ENCODE measurements at places on chromosomes 5 and 9.

DNA sequence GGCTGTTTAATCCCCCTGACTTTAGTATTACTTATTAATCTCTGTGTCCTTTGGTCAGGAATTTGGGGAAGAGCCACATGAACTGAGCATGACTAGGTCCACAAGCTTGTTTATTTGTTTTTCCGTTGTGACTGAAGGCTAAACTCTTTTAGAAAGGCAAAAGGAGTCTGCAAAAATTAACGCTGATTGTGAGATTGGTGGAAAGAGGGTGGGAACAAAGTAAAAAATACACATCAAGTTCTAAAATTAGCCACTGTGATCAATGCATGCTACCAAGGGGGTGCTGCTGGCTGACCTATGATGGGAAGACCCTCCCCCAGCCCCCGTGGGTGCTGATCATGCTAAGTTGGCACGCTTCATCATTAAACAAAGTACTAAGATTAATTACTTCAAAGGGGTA is 356.8 kb downstream of the ADGRV1 start:
- no peak for DNase-seq

- no peak for DNase-seq
Observed at GRCh38 chr5:148849461-148849860, 23.1 kb downstream of the ADRB2 start.

GRCh38 chr9:14222149-14222835 is 91.6 kb downstream of the NFIB start:
- DNase-seq, result no peak

DNA sequence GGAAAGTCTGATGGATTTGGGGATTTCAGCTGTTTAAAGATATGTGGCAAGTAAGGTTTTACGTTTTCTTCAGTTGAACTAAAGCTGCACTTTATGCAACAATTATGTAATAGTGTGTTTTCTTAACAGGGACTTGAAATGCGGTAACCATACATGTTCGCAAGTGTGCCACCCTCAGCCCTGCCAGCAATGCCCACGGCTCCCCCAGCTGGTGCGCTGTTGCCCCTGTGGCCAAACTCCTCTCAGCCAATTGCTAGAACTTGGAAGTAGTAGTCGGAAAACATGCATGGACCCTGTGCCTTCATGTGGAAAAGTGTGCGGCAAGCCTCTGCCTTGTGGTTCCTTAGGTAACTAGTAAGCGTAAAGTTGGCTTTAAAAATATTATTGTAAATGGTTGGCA is 28.5 kb downstream of the NFX1 start:
- DNase-seq, result no peak

DNA sequence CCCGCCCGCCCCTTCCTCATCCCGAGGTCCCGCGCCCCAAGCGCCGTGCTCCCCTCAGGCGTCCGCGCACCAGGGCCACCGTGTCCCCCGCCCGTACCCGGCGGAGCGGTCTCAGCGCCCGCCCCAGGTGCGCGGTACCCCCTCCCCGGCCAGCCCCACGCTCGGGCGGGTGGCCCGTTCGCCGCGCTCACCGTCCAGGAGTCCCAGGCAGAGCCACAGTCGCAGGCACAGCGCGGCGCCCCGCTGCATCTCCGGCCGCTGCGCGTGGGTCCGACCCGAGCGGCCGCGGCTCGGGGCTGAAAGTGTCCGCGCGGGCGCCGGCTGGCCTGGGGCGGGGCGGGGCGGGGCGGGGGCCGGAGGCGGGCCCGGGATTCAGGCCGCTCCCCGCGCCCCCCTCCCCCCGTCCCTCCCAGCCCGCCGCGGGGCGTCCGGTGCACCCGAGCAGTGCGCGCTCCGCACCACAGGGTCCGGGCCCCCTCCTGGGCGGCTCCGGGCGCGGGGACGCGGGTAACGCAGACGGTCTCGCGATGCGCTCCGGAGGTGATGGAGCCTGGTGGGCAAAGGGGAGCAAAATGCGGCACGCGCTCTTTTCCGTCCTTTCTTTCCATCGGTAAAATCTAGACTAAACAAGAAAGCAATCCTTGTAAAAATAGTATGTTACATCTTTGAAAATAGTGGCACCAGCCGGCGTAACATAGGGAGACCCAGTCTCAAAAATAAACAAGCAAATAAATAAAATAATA is at the start of gene FLT4:
Gene FLT4, minus strand, starts transcription at position 304 of the 743 bp plus-strand sequence. Its CDS starts 55 bp downstream, at position 249.
- DNase-seq, result peak; percentile 16

- DNase-seq, result no peak
Observed at GRCh38 chr5:56080375-56081052, 85.8 kb upstream of the IL6ST start.

- no peak for DNase-seq
Observed at GRCh38 chr9:127903557-127904475, 4.4 kb upstream of the ST6GALNAC6 start.

DNA sequence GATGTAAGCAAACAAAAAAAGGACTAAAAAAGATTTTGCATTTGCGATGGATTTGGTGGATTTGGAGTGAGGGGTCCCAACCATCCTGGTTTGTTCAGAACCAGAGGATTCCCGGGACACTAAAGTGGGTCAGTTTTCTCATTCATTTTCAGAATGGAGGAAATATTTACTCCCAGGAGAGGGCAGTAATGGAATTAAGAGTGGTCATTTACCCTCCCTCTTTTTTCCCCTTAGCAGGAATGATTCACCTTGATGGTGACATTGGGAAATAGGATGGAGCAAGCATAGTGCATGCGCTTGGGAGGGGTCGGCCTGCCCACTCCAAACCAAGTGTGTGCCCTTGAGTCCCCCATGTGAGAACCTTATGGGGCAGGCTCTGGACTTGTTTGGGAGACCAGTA is 164.2 kb upstream of the PUM3 start:
- no peak for DNase-seq

DNA sequence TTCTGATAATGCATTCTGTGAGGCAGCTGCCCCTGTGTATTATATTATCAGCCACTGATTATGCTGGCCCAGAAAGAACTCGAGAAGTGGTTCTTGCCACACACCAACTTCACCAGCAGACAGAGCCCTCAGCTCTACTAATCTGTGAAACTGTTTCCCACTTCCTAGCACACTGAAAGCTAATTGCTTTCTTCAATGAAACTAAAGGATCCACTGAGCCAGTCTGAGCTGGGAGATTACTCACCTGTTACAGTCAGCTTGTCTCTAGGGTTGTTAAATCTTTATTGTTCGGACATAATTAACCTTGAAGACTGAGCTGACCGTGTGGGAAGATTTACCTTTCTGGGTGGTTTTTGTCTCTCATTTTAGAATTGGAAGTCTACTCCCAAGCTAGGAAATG is 263.2 kb downstream of the KCTD16 start:
- no peak for DNase-seq

DNA sequence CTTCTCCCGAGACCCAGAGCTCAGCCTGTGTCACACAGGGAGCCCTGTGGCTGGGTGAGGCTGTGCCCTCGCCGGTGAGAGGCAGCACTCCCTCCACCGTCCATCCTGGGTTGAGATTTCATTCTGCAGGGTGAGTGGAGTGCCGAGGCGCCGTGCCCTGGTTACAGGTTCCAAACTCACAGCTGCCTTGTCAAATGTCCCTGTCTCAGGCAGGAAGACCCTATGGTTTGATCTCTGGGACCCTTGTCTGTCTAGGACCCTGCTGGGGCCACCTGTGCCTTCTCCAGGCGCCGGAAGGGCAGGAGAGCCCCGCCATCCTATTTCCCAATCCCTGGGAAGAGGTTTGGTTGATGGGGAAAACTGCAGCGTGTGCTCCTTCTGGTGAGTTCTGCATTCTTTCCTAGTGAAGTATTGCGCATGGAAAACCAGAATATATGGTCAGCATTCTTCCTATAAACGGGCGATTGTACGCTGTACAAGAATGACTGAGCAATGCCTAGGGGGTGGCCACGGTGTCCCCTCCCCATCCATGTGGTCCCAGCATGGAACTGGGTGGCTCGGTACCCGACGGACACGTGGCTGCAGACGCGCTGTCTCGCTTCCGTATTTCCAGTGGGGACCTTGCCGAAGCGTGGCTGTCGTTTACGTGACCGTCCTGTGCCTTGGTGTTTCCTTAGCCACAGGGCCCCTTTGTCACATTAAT is 95.9 kb upstream of the COL5A1 start:
- peak; percentile 13 for DNase-seq

- DNase-seq, result no peak
Observed at GRCh38 chr5:60372786-60373185, 327.2 kb downstream of the DEPDC1B start.

DNA sequence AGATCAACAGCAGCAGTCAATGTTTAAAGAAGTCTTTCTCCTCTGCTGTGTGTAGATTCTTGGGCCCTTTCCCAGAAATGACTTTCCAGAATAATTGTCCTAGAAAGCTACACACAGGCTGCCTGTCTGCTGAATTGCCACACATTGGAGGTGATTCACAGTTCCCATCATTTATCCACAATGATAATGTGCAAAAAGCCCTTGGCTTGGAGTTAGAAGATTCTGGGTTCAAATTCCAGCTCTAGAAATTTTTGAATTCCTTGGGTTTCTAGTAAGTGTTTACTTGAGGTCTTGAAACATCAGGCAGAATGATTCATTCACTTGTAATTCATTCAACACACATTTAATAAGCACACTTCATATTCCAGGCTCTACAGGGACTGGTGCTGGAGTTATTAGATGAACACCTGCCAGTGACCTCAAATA is 28.6 kb upstream of the EPB41L4B start:
- no peak for DNase-seq

- DNase-seq, result no peak
Observed at GRCh38 chr9:23829580-23830475, 3.8 kb upstream of the ELAVL2 start.

DNA sequence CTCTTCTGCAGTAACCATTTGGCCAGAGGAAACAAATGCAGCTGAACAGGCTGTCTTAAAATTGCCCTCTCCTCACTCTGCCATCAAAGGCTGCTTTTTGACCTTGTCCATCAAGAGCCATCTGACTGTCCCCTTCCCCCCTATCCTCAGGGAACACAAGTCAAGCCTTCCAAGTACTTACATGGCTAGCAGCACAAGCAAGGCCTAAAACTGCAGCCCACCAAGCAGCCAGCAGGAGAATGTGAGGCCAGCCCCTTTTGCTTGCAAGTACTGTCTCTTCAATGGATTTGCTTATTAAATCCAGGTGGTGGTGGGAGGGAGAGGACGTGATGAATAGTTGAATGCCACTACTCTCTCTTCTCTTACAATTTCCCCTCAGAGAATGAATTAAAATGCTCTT is 83.5 kb downstream of the HTR1A start:
- DNase-seq, result no peak
